ENCODE measurements at places on chromosomes 3 and 15. TPM values are rescaled to one million over a fixed set of nuclear protein-coding genes. Genes with fewer than 3 reads are reported as not detected.

The FETUB gene
- polyA plus RNA-seq, result 0.92 TPM

The ZNF774 gene
- polyA plus RNA-seq, result 4.6 TPM

The SLC24A5 gene
- 0.50 TPM for polyA plus RNA-seq

The MYL3 gene
- polyA plus RNA-seq, result 22.2 TPM

The NRROS gene
- polyA plus RNA-seq, result 3.0 TPM

The PPP1R14D gene
- 0.44 TPM for polyA plus RNA-seq

The TRIM42 gene
- not detected for polyA plus RNA-seq

The CPNE9 gene
- polyA plus RNA-seq, result not detected

The DIPK2A gene
- 38.0 TPM for polyA plus RNA-seq

The SPINK8 gene
- 0.24 TPM for polyA plus RNA-seq

The REC114 gene
- not detected for polyA plus RNA-seq

The PARP9 gene
- polyA plus RNA-seq, result 13.4 TPM

The STRIT1 gene
- polyA plus RNA-seq, result 1.7 TPM

The NR2E3 gene
- 0.34 TPM for polyA plus RNA-seq

The TMCO5A gene
- polyA plus RNA-seq, result not detected

The FAM98B gene
- 68.2 TPM for polyA plus RNA-seq

The TM4SF1 gene
- 58.8 TPM for polyA plus RNA-seq

The ELL3 gene
- 4.2 TPM for polyA plus RNA-seq

The UBR1 gene
- 20.3 TPM for polyA plus RNA-seq

The ANKRD63 gene
- 0.32 TPM for polyA plus RNA-seq

The CDAN1 gene
- polyA plus RNA-seq, result 16.6 TPM

The GRK7 gene
- polyA plus RNA-seq, result not detected

The AHSG gene
- polyA plus RNA-seq, result 2.2 TPM

The OTOL1 gene
- not detected for polyA plus RNA-seq

The BSN gene
- 1.2 TPM for polyA plus RNA-seq

The TMEM158 gene
- polyA plus RNA-seq, result 6.6 TPM

The ZPLD1 gene
- polyA plus RNA-seq, result 0.46 TPM

The ATP13A4 gene
- 1.2 TPM for polyA plus RNA-seq

Measured in renal cortex interstitium (tissue), 15 donors.